Activated T-cell treated with anti-CD3 and anti-CD28 coated beads for 1 hour (primary cell): ENCODE measurements at places on chromosomes 11 and 22.

DNA sequence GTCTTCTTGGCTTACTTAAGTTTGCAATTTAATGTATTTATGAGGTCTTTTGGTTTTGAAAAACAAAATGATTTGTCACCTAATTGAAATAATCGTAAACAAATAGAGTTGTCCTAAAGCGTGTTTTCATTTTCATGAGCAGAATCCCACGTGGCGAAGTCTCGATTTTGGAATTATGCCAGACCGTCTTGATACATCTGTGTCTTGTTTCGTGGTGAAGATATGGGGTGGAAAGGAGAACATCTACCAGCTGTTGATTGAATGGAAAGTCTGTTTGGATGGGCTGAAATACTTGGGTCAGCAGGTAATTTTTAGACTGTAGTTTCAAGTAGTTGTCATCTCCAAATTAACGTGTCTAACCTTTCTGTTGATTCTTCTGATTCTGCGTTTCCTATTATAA, 64.7 kb downstream of the UVRAG start:
- DNase-seq = no peak

DNA sequence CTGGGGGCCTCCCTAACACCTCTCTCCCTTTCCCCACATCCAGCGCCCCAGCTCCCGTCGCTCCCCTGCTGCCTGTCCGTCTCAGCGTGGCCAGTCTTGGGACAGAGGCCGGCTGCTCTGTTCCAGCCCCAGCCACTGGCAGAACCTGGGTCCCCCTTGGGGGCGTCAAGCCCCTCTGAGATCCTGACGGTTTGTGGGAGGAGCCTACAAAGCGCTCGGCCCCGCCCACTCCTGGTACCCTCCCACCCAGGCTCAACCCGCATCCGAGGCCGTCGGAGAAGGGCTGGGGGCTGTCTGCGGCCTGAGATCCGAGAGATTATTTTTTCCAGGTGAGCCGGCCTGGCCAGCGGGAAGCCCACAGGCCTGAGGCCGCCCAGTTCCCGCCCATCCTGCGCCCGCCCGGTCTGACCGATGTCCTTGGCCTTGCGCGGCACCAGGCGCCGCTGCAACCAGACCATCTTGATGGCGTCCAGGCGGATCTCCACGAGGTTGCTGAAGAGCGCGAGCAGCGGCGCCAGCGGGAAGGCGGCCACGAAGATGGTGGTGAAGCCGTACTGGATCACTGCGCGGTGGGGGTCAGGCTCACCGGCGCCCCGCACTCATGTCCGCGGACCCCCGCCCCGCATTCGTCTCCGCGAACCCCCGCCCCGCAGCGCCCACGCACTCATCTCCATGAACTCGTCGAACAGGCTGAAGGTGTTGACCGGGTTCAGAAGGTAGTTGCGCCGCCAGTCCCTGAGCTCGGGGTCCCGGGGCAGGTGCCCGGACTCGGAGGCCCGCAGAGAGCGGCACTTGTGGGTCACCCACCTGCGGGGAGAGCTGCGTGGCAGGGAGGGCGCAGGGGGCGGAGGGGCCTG, 5.5 kb upstream of the SIGIRR start:
- no peak for DNase-seq

GRCh38 chr22:35393116-35394010, 6.6 kb upstream of the MCM5 start:
- no peak for DNase-seq

- no peak for DNase-seq
Measured at GRCh38 chr11:22670830-22671229, 4.4 kb downstream of the GAS2 start.

GRCh38 chr22:24592851-24593558, at the start of gene LRRC75B:
LRRC75B (minus strand) TSS chr22:24593073; CDS start chr22:24593039, 34 bp downstream.
- DNase-seq = no peak

GRCh38 chr11:111765320-111765983, 737 bp downstream of the PPP2R1B start:
- no peak for DNase-seq

DNA sequence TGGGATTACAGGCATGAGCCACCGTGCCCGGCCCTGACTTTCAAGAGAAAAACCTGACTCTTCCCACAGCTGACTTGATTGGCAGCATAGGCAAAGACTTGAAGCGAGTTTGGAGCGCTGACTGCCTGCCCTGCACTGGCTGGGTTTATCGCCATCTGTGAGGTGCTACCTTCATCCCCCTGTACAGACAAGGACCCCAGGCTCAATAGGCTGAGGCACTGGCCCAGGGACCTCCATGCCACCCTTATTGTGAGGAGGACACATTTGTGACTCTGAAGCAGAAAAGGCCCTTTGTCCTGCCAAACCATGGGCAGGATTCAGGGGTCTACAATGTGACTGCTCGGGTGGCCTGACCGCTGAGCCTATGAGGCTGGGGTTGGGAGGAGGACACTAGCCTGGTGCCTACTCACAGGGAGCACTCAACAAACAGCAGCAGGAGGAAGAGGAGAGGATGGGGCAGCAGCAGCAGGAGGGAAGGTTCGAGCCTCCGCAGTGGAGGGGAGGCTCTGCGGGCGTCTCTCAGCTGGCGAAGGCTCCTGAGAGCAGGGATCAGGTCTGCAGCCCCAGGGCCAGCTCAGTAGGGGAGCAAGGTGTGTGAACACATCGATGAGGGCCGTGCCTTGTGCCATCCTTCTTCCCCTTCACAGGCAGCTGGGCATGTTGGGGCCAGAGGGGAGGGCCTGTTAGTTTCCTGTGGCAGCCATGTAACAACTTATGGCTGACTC, 72.9 kb upstream of the WNT7B start:
- no peak for DNase-seq

GRCh38 chr22:50218996-50219727, 18.4 kb downstream of the SELENOO start:
- DNase-seq = no peak

- DNase-seq = no peak
Measured at GRCh38 chr22:27107386-27107785, 450.0 kb downstream of the MIAT start.

GRCh38 chr11:45374130-45374529, 88.0 kb upstream of the SYT13 start:
- no peak for DNase-seq

GRCh38 chr11:81916451-81916850, 817.2 kb downstream of the FAM181B start:
- no peak for DNase-seq

DNA sequence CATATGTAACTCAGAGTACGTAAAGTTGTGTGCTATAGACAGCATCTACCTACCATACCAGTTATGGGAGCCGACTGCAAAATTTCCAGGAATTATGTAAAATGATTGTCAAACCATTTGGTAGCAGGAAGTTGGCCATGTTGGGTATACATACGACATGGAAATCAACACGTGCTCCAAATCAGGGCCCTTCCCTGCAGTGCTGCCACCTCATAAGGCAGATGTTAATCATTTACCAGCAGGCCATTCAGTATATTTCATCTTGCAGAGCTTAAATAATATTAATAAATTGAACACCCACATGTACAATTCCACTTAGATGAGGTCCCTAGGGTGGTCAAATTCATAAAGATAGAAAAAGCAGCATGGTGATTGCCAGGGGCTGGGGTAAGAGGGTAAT, 9.8 kb downstream of the MS4A18 start:
- DNase-seq = no peak

DNA sequence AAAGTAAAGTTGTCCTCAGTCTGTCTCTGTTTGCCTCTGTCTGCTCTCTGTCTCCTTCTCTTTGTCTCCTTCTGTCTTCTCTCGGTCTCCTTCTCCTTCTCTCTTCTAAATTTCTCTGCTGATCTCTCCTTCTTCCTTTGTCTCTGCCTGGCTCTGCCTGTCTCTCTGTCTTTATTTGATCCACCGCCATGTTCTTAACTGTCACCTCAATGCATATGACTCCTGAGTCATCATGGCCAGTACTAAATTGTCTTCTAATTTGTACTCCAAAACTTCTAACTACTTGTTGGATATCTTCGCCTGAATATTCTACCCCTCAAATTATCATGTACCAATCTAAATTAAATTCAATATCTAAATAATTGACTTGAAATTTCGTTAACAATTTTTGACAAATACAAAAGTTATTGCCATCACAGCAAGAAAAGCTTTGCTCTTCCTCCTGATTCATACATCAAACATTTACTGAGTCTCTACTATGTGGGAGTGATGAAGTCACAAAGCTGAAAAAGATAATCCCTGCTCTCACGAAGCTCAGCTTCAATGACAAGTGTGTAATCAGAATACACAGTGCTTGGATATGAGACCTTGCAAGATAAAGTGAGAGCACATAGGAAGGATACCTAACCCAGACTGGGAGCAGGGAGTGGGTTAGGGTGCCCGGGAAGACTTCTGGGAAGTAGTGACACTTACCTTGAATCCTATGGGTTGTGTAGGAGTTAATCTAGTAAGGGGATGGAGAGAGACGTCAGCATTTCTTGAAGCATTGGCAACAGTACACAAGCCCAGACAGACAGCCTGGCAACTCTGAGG, 193.0 kb downstream of the MAML2 start:
- DNase-seq = no peak

GRCh38 chr11:123052901-123053721, 8.8 kb downstream of the HSPA8 start:
- no peak for DNase-seq
